Left renal pelvis (tissue), 4 donors: ENCODE measurements at places on chromosomes 16 and 17. TPM values are rescaled to one million over a fixed set of nuclear protein-coding genes. Genes with fewer than 3 reads are reported as not detected.

Gene SLC38A8
- not detected for polyA plus RNA-seq

Gene SEPTIN12
- not detected for polyA plus RNA-seq

Gene GPR179
- 0.29 TPM for polyA plus RNA-seq

Gene SCN4A
- 1.5 TPM for polyA plus RNA-seq

Gene FBXW10B
- polyA plus RNA-seq = 0.50 TPM

Gene SUPT4H1
- 131 TPM for polyA plus RNA-seq

Gene PRSS21
- polyA plus RNA-seq = not detected
